Retinal pigment epithelial cell (primary cell): ENCODE measurements at places on chromosomes 6 and 20.

- DNase-seq, result no peak
Measured at GRCh38 chr6:161684731-161685475, 411.0 kb upstream of the AGPAT4 start.

DNA sequence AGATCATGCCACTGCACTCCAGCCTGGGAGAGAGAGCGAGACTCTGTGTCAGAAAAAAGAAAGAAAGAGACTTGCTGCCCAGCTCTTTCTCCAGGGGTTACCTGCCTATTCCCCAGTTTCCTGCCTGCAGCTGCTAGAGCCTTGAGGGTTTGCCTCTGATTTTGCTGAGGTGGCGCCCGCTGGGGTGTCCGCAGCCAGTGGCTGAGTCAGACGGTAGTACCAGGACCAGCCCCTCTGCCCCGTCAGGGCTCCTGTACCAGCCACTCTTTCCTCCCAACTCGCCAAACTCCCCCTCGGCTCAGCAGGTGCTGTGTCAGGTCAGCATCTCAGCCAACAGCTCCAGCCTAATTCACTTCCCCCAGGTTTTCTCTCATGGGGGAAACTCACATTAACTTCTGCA, 7.4 kb upstream of the LSM14B start:
- DNase-seq, result no peak

- DNase-seq, result no peak
Measured at GRCh38 chr6:106253172-106253571, 72.4 kb downstream of the ATG5 start.

DNA sequence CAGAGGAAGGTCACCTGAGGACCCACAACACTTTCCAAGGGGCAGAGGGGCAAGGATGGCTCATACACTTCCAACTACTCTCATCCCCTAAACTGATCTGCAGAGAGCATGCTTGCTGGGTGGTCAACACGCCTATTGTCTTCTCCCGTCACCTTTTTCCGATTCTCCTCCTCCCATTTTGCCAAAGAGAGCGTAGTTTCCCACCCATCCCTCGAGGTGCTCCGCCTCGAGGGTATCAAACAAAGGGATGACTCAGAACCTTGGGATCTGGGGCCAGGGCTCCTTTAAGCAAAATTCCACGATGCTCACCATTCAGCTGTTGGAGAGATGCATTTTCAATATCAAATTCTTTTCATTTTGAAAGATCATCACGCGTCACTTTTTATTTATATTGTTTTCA, 507.5 kb upstream of the SULF2 start:
- no peak for DNase-seq
